ENCODE measurements at places on chromosomes 5 and 9.

DNA sequence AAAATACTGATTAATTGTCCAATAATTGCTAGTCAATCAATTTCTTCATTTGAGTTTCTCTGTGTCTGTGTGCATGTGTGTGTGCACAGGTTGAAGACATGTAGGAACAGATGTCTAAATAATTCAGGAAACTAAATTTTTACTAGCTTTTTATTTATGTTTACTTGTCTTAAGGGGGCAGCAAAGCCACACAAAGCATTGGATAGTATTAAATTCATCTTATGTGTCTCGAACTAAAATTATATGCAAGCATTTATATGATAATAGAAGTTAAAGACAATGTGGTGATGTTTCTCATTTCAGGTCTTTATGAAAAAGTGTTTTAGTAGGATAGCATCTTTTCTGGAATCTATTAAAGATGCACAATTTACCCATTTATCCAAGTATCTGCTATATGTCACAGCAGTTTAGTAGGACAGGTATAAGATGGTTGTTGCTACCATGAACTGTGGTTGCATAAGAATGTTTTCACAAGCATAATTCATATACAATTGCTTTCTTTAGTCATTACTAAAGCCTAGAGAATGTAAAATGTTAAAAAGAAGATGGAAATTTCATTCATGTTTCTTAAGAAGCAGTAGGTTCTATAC is 784.6 kb upstream of the NUDT12 start:
- no peak for DNase-seq

DNA sequence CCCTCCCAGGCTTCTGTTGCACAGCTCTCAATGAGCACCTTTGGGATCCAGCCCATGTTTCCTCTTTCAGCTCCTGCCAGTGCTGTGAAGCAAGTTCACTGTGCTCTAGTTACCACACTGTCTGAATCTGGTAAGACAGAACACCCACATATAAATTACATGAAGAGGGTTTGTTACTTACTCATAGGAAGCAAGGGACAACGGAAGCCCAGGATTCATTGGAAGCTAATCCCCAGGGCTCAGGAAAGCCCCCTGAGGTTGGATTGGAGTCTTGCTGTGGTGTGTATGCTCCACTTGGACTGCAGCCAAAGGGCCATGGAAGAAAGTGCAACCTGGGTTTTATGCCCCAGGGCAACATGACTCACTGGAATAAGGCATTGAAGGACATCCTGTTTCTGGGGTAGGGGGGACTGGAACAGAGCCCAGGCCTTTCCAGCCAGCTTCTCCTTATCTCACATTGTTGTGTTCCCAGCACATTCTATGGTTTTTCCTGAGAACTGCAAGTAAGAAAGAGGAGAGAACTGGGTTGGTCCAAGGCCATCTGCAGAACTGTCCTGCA is 15.6 kb upstream of the CLK4 start:
- no peak for DNase-seq

- DNase-seq, result no peak
These were observed 42.9 kb downstream of the ZNF474 start for GRCh38 chr5:122172207-122172606.

- DNase-seq, result no peak
These were observed 37.0 kb downstream of the SYK start for GRCh38 chr9:90838581-90839154.

DNA sequence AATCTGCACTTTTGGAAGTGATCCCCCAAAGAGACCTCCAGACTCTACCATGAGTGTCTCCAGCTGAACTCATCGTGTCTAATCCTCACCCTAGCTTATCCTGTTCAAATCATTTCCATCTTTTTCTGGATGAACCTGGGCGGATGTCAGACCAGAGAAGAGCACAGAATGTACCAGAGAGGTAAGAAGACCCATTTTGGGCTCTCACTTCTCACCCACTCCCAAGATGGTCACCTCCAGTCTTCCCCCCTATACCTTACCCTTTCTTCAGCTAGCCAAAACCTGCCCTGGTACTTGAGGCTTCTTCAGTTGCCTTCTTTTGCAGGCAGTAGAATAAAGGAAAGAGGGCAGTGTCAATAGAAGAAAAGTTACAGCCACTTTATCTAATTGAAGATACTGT is 27.9 kb upstream of the ANXA2R start:
- DNase-seq, result no peak

DNA sequence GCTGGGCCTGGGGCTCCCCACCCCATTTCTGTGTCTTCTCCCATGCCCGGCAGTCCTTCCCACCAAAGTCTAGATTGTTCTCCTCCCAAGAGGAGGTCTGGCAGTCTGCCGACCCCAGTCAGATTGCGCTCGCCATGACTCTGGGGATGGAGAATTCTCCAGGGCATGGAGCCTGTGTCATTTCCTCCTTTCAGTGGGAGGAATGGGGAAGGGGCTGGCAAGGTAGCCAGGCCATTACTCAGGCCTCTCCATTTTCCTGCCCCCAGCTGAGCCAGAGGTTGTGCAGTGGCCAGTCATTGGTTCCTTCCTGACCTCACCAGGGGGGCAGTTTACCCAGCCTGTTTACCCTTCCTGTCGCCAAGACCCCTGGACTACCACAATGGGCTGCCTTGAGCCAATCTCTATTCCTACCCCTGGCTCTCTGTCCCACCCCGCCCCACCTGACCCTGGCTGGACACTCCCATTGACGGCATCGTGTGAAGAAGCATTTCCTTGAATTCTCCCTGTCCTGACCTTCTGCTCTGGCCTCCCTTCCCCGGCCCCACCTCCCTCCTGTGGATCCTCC is 628 bp downstream of the SYNPO start:
- DNase-seq, result no peak

DNA sequence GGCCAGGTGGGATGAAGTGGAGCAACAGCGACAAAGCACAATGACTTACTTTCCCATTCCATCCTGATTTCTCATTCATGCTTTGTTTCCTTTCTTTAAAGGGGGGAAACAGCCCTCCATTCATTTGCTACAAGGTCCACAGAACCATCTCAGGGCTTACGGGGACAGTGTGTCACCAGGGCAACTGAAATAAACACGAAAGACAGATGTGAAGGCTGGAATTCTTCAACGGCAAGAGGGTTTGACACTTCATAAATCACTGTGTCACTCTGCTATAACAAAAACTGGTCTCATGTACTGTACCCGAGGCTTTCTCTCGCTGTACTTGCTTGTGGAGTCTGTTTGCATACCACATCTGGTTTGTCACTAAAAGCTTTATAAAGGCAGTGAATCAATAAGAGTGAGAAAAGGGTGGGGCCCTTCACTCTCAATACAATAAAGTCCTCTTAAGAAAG is 150.8 kb downstream of the EFNA5 start:
- DNase-seq, result no peak
